Bladder microvascular endothelial cell (primary cell): ENCODE measurements at places on chromosomes 16 and 17. TPM values are rescaled to one million over a fixed set of nuclear protein-coding genes. Genes with fewer than 3 reads are reported as not detected.

The SCGB1C2 gene
- total RNA-seq, result not detected in 2 replicates

The WFIKKN1 gene
- total RNA-seq, result 0.19 TPM in 1 of 2 replicates, not detected in the other

The CCL1 gene
- not detected in 2 replicates for total RNA-seq

The RNU2-1 gene
- not detected in 2 replicates for total RNA-seq

The CDK3 gene
- 0.81 and 2.7 TPM in 2 replicates for total RNA-seq

The SEPTIN12 gene
- 0.06 TPM in 1 of 2 replicates, not detected in the other for total RNA-seq

The CHP2 gene
- total RNA-seq, result not detected in 2 replicates

The PLK1 gene
- total RNA-seq, result 13.8 and 21.9 TPM in 2 replicates

The KRT31 gene
- not detected in 2 replicates for total RNA-seq

The CHAD gene
- not detected in 2 replicates for total RNA-seq

The PMFBP1 gene
- total RNA-seq, result under 0.01 TPM in 1 of 2 replicates, not detected in the other

The FOXN1 gene
- not detected in 2 replicates for total RNA-seq

The KIF2B gene
- not detected in 2 replicates for total RNA-seq

The TPSB2 gene
- total RNA-seq, result not detected in 2 replicates

The HSPB9 gene
- not detected in 2 replicates for total RNA-seq

The BRIP1 gene
- 6.2 and 10.3 TPM in 2 replicates for total RNA-seq

The OR1F1 gene
- total RNA-seq, result not detected in 2 replicates

The VMO1 gene
- total RNA-seq, result 0.13 TPM in 1 of 2 replicates, not detected in the other

The MYOCD gene
- under 0.01 and 2.2 TPM in 2 replicates for total RNA-seq
